NCI-H1417 treated with DMSO at 0.1 percent for 48 hours (cell line): ENCODE measurements at places on chromosomes 3 and 15.

GRCh38 chr3:153026026-153026425, 136.0 kb upstream of the RAP2B start:
- peak; percentile 29 for DNase-seq

GRCh38 chr3:120448756-120449155, 2.0 kb downstream of the FSTL1 start:
- DNase-seq: no peak

DNA sequence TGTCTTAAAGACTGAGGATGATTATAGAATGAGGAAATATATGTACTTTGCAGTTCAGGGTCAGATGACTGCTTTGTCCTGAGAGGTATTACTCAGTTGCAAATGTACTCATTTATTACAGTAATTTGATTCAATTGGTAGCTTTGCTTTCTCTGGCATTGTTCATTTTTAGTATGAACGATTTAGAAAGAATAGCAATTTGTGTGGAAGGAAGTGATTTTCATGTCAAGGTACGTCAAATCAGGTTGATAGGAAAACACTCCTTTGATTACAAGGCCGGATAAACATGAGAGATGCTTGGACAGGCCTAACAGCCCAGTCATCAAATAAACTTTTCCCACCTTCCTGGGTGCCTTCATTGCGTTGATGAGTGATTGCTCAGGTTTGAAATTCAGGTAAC, 53.8 kb downstream of the UNC13C start:
- no peak for DNase-seq

- no peak for DNase-seq
Observed at GRCh38 chr3:172247525-172248274, 200.6 kb downstream of the GHSR start.

DNA sequence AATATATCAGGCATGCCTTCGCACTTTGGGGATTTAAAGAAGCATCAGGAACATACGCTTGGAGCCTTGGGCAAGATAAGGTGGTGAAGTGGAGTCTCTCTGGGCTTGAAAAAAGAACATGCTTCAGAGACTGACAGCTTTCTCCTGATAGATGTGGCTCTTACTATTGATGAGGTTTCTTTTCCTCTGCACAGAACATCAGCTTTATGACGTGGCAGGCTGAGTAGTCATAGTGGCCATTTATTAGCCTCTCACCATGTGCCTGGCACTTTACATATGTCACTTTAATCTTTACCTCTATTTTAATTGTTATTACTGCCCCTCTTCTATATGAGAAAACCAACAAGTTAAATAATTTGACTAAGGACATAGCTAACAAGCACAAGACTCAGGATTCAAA, 19.0 kb upstream of the LRRC58 start:
- no peak for DNase-seq

GRCh38 chr15:42955518-42955917, 34.9 kb upstream of the TTBK2 start:
- DNase-seq: no peak

GRCh38 chr15:90071220-90071807, 31.0 kb downstream of the IDH2 start:
- DNase-seq: peak; percentile 48

GRCh38 chr3:193825617-193826016, 232.6 kb downstream of the OPA1 start:
- no peak for DNase-seq

- DNase-seq: no peak
Observed at GRCh38 chr3:71560665-71561064, 22.9 kb downstream of the FOXP1 start.

GRCh38 chr3:76400141-76400540, 614.8 kb upstream of the ZNF717 start:
- DNase-seq: no peak

GRCh38 chr3:103977417-103977816, 1389.3 kb upstream of the ALCAM start:
- no peak for DNase-seq

DNA sequence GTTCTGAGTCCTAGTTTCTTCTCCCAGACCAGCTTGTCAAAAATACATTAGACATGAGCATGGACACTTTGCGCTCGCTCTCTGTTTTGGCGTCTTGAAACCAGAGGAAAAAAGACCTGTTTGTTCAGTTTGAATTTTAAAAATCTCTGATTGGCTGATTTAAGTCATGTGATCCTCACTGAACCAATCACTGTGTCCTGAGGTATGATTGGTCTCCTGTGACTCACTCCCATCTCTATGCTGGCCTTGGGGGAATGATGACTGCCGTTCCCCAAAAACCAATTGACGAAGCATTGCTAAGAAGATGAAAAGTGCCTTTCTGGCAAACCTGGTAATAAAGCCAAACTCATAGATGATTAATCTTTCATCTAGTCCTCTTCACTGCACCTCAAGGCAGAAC, 256.5 kb downstream of the IL5RA start:
- DNase-seq: no peak

DNA sequence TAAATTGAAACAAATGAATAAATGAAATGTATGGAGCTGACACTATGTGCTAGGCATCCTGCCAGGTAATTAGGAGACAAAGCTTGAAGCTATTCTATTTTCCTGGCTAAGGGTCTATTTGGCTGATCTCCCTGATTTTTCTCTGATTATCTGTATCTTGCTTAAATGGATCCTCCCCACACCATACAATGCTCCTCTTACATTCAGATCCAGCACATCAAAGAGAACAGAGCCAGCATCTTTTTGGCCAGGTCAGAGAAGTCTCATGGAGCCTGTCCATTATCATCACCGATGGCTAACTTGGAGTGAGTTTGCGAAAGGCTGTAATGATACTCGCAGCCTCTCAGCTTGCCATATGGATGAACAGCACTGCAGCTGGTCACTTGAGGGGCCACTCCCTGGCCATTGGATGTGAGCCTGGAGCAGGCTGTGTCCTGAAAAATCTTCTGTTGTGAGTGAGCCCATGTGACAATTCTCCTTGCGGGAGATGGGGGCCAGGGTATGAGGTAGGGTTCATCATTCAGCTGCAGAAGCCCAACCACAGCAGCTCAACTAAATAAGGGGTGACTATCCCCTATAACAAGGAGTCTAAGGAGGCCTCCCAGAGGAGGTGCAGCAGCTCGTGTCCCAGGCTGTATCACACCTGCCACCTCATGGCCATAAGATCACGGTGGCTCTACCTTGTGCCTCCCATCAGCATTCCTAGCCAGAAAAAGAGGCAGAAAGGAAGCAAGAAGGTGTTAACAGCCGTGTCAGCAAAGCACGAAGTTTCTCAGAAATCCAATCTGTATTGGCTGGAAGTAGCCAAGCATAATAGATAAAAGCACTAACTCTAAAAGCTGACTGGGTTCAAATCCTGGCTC, 69.3 kb upstream of the ST8SIA2 start:
- no peak for DNase-seq

DNA sequence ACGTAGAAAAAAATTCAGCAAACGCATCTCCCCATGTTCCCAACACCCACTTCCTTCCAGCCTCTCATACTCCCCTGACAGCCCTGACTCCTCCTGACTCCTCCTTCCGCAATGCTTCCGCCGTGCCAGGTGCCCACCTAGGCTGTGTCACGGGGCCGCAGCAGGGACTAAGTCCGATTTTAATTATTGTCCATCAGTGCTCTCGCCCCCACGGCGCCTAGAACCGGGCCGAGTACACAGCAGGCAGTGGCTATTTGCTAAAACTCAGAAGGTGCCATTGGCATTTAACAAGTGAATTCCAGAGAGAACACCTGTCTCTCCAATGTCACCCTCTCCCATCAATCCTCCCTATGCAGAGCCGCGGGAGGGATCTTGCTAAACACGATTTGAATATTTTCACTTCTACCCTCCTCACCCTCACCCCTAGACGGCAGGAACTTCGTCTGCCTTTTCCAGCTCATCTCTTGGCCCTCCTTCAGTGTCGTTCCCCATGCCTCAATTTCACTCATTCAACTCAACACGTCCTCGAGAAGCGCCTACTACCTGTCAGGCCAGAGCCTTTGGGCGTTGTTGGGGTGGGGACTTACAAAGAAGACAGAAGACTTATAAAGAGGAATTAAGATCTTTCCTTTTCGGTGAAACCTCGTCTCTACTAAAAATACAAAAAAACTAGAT, 11.5 kb upstream of the SHF start:
- no peak for DNase-seq

- no peak for DNase-seq
Observed at GRCh38 chr3:37455181-37455580, 280.8 kb upstream of the LRRFIP2 start.

DNA sequence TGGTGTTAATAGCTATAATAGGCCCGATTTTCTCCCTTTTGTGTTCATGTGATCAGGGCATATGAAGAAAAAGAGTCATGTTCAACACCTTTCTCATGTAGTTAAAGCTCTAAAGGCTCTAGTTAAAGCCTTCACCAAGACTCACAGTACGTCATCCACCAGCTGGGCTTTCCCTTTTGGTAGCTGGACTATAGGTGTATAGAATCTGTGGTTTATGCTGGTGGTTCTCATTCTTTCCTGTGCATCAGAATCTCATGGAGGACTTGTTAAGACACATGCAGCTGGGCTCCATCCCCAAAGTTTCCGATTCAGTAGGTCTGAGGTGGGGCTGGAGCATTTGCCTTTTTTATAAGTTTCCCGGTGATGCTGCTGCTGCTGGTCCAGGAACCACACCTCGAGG, 31.0 kb downstream of the CFAP91 start:
- DNase-seq: no peak

DNA sequence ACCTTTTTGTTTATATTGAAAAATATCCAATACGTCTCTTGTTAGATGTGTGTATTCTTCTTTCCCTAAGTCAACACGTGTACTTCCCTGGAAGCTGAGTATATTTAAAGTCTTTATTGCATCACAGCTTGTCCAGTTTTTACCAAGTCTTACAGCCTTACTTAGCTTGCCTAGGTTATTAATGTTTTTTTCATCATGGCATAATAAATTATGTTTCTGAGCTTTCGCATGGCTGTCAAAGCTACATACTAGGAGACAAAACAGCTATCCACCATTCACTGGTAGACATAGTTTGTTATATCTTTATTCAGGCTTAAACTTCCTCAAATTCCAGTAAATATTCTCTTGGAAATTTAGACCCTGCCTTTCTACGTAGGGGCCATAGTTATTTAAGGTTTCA, 224.2 kb downstream of the BCHE start:
- DNase-seq: no peak

DNA sequence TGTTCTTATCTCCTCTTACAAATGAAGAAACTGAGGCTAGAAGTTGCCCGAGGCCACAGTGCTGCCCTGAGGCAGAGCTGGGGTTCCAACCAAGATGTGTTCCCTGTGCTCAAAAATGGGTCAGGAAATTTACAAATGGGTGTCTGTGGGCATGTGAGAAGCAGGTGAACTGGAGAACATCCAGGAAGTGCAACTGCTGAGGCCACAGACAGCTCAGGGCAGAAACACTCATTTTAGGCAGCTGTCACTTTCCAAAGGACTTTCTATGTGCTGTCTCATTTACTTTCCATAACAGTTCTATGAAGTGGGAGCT, 47.2 kb upstream of the ATP2B2 start:
- no peak for DNase-seq

DNA sequence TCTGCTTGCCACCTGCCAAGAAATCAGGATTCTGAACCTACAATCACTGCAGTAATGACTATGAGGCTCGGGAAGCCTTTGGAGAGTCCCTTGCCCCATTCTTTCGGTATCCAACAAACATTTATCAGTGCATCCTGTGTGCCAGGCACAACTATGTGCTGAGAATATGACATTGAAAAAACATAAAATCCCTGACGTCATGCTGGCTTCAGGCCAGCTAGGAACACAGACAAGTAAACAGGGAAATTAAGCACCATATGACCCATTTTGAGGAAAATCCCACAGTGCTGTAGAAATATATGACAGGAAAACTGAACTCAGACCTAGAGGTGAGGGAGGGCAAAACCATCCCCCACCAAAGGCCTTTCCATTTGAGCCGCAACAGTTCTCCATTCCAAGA, 34.1 kb upstream of the DET1 start:
- DNase-seq: no peak

- DNase-seq: no peak
Observed at GRCh38 chr3:124766113-124767095, 36.2 kb downstream of the UMPS start.

- DNase-seq: no peak
Observed at GRCh38 chr15:41565702-41566101, 6.7 kb downstream of the TYRO3 start.

DNA sequence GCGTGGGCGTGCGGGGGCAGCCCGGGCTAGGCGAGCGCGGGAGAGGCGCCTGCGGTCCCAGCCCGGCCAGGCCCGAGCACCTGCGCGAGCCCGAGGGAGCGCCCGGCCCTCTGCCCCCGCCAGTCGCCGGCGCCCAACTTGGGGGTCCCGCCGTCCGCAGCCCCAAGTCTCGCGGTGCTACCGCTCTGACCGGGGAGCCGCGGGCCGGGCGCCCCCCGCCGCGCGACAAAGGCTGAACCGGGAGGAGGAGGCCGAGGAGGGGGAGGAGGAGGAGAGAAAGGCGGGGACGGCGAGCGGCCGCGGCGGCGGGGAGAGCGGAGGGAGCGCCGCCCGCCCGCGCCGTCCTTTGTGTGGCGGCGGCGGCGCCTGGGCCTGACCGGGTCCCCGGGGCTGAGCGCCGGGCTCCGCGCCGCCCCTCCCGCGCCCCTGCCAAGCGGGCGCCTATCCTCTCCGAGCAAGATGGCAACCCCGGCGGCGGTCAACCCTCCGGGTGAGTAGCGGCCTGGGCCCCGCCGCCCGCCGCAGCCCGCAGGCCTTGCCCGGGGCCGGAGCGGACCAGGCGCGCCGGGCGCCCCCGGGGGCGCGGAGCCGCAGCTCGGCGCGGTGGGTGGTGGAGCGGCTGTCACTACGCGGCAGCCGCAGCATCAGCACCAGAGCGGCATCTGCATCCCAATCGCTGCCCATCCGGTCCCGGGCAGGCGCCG, at the start of gene ARNT2:
ARNT2 (plus strand) TSS at position 326 of the 704 bp plus-strand sequence; CDS start at position 460, 134 bp downstream.
- no peak for DNase-seq

- DNase-seq: no peak
Observed at GRCh38 chr3:57128826-57129667, 36.1 kb downstream of the IL17RD start.

DNA sequence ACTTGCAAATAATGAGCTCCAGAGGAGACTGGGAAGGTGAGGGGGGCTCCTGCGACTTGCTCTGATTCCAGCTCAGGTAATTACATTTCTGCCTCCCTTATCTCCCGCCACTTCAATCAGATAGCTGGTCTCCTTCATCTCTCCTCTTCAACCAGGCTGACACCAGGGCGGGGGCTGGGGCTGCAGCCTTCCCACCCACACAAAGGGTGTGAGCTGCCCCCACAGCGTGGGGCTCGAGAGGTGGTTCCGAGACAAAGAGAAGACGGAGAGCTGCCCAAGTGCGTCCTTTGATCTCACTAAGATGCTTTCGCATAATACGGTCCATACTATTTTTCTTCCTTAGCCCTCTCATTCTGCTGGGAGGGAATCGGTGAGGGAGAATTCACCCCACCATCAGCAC, 139.7 kb downstream of the NSMCE3 start:
- no peak for DNase-seq

DNA sequence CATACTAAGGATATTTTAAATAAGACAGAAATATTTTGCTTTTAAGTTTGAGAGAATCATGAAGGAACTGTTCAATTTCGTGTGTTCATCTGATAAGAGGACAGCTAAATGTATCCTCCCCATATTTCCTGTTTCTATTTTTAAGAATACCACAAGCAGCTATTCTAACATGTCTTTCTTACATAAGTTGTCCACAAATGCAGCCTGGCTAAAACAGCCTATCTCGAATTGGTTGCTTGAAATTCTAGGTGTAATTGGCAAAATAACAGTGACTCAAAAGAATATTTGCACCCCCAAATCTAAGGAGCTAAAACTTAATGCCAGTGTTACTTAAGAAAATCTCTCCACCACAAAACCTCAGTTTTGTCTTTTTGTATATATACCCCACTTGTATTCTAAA, 35.0 kb downstream of the BTLA start:
- DNase-seq: no peak

GRCh38 chr3:175456466-175456865, 597.3 kb downstream of the NAALADL2 start:
- DNase-seq: no peak

GRCh38 chr15:73624530-73624929, 8.7 kb downstream of the NPTN start:
- no peak for DNase-seq
